Femur (tissue), 1 donor: ENCODE measurements at places on chromosomes 13 and 19.

- DNase-seq, result no peak
Observed at GRCh38 chr19:16897856-16898161, 9.0 kb downstream of the F2RL3 start.

GRCh38 chr13:114056205-114057013 lies 76.0 kb downstream of the RASA3 start:
- no peak for DNase-seq

DNA sequence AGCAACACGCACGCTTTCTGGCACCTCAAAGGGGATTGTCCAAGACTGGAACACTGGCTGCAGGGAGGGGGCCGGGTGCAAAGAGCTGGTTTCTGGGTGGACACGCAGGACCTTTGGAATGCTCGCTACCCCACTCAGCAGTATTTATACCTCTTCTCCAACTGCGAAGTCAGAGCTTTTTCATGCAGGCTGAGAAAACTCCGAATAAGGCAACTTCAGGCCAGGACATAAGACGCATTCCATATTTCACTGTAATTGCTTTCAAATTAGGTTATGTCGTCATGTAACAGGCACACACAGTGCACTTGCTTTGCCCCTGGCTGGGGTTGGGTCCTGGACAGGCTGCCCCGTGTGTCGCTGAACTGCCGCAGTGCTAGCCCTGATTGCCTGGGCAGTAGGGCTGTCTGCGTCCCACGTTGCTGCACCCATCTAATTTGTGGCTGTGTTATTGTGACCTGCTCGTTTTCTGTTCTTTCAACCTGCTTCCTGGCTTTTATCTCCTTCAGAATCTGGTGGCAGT lies 44.5 kb downstream of the ACTN4 start:
- no peak for DNase-seq

GRCh38 chr13:112689303-112690245 lies at the start of gene ATP11A:
Gene ATP11A, plus strand, starts transcription at chr13:112690038. Its CDS starts 379 bp downstream, at chr13:112690417.
- DNase-seq, result peak; percentile 95

DNA sequence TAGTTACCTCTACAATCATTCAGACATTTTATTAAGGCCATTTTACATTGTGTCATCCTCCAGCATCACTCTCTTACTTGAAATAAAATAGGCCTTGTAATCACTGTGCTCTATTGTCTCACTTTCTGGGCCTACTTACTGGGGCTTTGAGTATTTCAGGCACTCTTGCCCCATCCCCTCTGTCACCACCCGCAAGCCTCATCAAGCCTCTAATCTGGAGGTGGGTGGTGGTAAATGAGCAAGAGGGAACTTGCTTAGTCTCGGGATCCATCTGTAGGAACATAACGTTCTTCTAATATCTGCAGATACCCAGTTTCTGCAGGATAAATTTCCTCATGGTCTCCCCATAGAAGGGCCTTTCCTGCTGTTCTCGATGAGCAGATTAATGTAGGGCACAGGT lies 19.4 kb upstream of the GPR18 start:
- no peak for DNase-seq

DNA sequence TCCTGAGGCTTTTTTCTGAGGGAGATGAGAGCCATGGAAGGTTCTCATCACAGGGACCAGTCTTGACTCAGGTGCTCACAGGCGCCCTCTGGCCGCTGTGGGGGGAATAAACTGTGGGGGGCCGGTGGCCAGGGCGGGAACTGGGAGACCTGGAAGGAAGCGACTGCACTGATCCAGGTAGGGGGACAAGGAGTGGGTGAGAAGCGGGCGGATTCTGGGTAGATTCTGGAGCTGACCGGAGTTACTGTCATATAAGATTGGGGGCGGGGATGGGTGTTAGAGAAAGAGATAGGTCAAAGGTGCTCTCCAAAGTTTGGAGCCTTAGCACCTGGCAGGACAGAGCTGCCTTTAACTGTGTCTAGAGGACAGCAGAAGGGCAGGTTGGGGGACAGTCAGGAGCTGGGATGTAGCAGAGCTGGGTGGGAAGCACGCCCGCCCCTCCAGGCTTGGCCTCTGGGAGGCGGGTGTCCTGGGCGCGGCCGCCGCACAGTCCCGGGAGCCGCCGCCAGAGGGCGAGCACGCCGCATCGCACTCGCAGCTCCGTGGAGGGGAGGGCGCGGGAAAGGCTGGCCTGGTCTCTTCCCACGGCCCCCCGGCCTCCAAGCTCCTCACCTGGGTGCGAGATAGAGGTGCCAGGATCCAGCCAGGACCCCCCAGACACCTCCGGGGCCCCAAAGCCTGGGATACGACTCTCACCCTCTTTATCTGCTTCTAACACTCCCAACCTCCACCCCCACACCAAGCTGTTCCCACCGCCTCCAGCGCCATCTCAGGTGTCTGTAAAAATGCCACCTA lies 4.2 kb upstream of the DAND5 start:
- peak; percentile 80 for DNase-seq

DNA sequence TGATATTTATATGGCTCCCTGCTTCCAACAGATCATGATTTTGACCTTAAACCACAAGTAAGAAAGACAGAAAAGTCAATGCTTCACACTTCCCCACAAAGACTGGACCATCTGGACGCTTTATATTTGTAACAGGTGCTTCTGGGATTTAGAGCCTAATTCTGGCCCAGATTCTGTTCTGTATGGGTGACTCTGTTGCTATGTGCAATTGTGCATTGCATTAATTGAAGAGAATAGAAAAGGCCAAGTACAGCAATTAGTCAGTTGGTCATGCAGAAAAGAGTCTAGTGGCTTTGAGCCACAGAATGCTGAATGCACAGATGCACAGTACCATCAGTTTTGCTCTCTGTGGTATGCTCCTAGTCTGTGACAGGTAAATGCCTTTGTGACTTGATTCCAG lies 657.4 kb upstream of the ATXN8OS start:
- no peak for DNase-seq

GRCh38 chr13:22836475-22836874 lies 344.3 kb upstream of the SGCG start:
- DNase-seq, result no peak

DNA sequence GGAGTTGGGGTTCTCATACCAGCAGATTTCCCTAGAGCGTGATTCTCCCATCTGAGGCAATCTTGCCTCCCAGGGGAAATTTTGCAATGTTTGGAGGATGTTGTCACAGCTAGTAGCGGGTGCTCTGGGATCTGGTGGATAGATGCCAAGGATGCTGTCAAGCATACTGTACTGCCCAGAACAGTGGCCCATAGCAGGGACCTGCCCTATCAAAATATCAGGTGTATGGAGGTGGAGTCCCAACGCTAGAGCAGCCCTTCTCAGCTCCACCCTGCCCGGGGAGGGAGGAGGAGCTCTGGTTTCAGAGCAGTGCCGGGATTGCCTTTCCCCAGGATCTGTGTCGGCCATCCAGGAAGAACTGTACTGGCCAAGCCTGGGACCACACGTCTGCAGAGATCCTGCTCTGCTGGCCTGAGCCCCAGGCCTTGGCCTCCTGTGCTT lies 10.9 kb upstream of the QTRT1 start:
- DNase-seq, result no peak

DNA sequence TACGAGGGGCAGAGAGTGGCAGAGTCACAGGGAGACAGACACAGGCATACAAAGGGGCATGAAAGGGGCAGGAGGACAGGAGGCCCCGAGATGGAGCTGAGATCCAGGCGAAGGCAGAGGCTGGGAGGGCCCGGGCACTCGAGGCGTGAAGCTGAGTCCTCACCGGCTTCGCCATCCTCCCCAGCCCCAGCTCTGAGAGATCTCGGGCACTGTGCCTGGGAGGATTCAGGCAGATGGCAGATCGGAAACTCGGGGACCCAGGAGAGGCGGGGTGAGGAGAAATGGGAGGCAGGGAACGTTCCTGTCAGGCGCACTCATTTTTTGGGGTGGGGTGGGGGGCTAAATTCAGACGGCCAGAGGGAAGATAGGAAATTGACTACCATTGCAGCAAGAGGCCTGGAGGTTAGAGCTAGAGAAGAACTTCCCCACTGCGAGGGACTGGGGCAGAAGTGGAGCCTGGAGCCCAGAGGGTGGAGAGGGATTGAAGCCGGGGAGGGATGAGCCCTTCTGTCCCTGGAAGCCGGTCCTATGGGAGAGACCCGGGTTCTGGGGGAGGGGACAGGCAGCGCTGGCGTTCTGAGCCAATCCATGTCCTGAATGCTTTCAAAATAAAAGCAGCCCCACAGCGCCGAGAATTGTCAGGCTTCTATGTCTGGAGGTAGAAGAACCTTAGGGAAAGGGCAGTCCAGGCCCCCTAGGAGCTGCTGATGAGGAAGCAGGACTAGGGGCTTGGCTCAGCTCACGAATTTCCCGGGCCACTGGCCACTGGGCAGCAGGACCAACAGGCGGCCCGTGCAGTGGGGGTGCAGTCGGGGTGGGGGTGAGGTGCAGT lies 12.6 kb downstream of the LRRC4B start:
- no peak for DNase-seq

DNA sequence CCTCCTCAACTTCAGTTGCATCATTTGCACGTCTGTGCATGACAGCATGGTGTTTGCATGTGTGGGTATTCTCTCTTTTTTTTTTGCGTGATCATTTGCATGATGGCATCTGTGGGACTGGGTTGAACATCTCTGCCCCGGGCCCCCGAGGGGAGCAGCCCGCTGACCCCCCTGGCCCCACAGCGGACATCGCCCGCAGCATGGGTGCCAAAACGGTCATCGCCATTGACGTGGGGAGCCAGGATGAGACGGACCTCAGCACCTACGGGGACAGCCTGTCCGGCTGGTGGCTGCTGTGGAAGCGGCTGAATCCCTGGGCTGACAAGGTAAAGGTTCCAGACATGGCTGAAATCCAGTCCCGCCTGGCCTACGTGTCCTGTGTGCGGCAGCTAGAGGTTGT lies 23.1 kb downstream of the PNPLA6 start:
- no peak for DNase-seq

GRCh38 chr19:34990578-34991192 lies 9.4 kb upstream of the GRAMD1A start:
- no peak for DNase-seq

DNA sequence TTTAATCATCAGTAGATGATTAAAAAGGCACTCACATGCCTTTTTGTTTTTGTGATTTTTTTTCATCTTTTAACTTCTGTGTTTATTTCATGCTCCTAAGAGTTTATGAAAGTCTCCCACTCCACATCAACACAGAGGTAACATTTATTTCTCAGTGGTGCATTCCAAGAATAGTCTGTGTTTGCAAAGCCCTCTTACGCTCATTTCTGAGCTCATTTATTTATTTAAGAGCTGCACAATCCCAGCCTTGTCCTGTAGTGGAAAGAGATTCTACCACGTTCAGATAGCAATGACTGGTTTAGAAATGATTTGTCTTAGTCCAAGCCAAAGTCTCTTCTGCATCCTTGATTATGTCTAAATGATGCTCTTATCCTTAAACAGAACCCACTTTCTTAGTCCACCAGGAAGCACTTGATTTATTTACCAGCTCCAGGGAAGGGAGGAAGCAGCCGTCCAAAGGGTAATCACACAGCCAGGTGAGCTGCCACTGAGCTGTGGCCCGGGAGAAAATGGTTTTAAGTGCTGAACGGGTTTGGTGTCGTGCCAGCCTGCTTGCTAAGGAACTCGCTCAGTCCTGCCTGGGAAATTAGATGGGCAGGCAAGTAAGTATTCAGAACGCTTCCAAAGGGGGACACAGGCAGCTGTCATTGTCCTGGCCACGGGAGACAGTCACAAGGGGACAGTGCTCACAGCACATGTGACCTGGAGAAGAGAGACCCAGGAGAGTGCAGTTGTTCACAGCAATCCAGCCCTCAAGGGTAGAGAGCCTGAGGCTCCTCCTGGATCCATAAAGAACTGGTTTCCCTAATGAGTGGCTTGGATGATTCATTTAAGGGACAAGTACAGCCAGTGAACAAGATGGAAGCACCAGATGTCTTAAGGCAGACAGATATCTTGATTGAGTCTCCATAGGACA lies 131.8 kb upstream of the WASF3 start:
- DNase-seq, result peak; percentile 45

GRCh38 chr19:33260628-33261418 lies 35.2 kb upstream of the SLC7A10 start:
- no peak for DNase-seq

DNA sequence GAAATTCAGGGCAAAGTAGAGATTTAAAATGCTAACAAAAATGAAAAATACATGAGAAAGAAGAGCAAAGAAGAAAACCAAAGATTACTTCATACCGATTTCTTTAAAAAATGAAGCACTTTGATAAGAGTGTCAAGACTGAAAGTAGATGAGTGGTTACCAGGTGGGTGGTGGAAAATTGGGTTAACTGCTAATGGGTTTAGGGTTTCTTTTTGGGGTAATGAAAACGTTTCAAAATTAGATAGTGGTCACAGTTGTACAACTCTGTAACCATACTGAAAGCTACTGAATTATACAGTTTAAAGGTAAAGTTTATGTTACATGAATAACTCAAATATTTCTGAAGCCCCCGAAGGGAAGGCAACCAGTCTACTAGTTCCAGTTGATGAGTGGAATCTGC lies 179.4 kb downstream of the NDFIP2 start:
- no peak for DNase-seq

DNA sequence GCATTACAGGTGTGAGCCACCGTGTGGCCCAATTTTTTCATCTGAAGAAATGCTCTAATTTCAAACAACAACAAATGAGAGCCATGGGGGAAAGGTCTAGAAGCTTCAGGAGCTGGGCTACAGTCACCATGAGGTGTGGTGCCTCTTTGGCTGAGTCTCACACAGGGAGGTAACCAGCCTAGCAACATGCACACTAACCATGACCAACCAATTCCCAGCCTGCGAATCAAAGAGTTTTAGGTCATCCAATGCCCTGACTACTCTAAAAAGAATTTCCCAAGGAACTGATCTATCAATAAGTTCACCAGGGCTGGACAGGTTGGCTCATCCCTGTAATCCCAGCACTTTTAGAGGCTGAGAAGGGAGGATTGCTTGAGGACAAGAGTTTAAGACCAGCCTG lies 29.9 kb downstream of the PBX4 start:
- DNase-seq, result no peak

DNA sequence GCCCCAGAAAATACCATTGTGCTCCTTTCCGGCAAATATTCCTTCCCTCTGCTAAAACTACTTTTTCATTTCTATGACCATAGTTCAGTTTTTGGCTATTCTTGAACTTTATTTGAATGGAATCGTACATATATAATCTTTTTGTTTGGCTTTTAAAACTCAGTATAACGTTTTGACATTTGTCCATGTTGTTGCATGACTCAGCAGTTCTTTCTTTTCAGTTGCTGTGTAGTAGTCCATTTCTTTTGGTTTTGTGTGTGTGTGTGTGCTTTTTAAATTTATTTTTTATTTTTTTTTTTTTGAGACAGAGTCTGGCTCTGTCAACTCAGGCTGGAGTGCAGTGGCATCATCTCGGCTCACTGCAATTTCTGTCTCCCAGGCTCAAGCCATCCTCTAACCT lies 35.0 kb downstream of the ITM2B start:
- DNase-seq, result no peak

DNA sequence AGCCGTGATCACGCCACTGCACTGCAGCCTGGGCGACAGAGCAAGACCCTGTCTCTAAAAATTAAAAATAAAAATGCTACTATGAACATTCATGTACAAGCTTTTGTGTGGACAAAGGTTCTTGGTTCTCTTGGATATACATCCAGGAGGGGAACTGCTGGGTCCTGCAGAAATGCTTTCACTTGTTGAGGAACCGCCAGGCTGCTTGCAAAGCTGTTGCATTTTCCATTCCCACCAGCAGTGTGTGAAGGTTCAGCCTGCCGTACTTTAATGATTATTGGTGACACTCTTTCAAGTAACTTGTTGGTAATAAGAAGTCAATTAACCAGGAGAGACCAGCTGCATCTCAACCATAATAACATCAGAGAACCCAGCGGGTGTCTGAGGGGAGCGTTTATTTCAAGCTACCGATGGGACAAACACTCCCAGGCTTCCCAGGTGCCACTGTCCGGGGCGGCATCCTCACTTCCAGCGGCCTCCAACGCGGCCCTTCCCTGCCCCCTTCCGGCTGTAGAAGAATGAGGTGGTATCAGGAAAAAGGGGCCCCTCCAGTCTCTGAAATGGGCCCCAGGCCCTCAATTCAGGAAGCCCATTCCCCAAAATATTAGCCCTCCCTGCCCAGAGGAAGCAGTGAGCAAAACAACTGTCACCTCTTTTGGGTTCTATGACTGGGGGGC lies 15.2 kb upstream of the PPP1R12C start:
- no peak for DNase-seq
